ENCODE measurements at places on chromosomes 5 and 9. TPM values are rescaled to one million over a fixed set of nuclear protein-coding genes. Genes with fewer than 3 reads are reported as not detected.

DNA sequence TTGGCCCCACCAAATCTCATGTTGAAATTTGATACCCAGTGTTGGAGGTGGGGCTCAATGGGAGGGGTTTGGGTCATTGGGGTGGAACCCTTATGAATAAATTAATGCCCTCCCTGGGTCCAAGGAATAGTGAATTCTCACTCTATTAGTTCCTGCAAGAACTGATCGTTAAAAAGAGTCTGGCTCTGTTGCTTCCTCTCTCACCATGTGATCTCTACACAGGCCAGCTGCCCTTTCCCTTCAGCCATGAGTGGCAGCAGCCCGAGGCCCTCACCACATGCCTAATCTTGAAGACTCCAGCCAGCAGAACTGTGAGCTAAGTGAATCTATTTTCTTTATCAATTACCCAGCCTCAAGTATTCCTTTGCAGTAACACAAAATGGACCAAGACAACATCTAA is 106.0 kb downstream of the CAAP1 start:
- DNase-seq = no peak

GRCh38 chr9:123362856-123363255 is 6.9 kb downstream of the CRB2 start:
- no peak for DNase-seq

GRCh38 chr5:76278261-76278789 is 124.8 kb upstream of the IQGAP2 start:
- no peak for DNase-seq

The ANXA2R gene
- total RNA-seq = 1.8 TPM

The FCN1 gene
- total RNA-seq = 0.46 TPM

DNA sequence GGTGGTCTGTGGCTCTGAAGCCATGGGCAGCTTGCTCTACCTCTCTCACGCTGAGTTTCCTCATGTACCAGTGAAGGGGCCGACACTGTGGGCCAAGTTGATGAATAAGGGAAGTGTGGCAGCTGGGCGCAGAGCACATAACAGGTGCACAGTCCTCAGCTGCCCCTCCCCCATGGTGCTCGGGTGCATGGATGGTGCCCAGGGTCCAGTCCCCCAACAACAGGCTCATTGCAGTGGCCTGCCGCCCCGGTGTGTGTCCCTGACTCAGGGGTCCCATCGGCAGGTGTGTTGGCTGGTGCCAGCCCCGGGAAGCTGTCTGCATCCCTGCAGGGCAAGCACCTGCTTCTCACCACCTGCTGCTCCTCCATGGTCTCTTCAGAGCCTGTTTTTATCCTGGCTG is 36.6 kb downstream of the COL5A1 start:
- peak; percentile 16 for DNase-seq

GRCh38 chr5:33848554-33848953 is 43.2 kb downstream of the ADAMTS12 start:
- no peak for DNase-seq

- no peak for DNase-seq
Observed at GRCh38 chr5:148902478-148902877, 76.1 kb downstream of the ADRB2 start.

DNA sequence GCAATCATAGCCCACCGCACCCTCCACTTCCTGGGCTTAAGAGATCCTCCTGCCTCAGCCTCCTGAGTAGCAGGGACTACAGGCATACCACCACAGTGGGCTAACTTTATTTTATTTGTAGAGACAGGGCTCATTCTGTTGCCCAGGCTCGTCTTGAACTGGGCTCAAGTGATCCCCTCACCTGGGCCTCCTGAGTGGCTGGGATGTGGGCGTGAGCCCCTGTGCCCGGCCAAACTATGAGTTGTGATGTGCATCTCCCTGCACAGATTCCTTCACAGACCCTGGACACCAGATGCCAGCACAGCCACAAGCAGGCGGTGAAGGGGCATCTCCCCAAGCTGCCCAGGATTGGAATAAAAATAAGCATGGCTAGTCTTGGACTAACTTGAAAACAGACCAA is 244.9 kb upstream of the IRX1 start:
- no peak for DNase-seq

The PDZD2 gene
- total RNA-seq = 10.1 TPM

The CARTPT gene
- not detected for total RNA-seq

GRCh38 chr5:78543292-78543691 is 105.3 kb downstream of the LHFPL2 start:
- no peak for DNase-seq

DNA sequence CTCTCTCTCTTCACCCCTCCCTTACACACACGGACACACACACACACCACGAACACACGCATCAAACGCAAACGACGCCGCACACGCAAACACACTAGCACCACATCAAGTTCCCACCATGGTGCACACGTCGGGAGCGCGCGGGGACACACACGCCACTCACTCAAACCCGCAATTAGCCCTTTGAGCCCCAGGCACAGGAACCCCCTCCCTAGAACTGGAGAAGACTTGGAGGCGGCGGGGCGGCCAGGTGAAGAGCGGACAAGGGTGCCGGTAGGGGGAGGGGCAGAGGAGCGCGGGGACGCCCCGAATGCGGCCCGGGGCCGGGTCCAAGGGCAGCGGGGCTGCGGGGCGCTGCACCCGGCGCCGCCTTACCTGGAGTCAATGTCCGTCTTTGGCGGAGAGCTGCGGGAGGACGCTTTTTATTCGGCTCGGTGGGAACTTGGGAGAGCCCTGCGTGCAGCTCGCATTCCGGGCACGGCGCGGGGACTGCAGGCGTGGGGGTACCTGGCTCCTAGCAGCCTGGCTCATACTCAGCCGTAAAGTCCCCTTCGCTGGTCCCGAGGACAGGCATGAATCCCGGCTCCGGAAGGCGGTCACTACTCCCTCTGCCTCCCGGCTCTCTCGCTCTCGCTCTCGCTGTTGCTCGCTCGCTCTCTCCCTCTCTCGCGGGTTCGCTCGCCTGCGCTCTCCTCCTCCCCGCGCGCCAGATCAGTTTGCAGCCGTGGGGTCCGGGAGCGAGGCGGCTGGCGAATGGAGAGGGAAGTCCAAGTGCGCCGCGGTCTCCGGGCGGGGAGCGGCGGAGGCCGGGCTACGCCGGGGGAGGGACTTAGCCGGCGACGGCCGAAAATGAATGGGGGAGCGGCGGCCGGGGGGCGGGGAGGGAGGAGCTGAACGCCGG is at the start of gene BRINP1:
TSS of gene BRINP1 (minus strand) at position 755 of the 901 bp plus-strand sequence. CDS start 56,080 bp downstream, outside the sequence.
- no peak for DNase-seq

GRCh38 chr9:92138157-92138959 is 23.1 kb upstream of the SPTLC1 start:
- no peak for DNase-seq

DNA sequence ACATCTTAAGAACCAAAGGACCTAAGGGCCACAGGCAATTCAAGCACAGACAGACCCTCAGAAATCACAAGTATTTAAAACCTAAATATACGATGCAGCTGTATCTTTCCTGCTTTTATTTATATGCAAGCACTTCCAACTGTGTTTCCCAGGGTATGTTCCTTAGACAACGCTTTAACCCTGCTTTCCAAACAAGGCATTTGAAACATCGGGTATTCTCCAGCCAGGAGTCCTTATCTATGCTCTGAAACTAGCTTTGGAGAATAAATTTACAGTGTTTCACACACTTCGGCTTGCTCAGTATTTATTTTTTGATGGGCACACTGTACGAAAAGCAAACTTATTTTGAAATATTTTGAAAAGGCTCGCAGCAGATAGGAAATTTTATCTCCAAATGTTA is 13.5 kb downstream of the NR6A1 start:
- DNase-seq = no peak

The DRD1 gene
- 0.09 TPM for total RNA-seq

The SPINK7 gene
- not detected for total RNA-seq

The GOLM1 gene
- total RNA-seq = 333 TPM

DNA sequence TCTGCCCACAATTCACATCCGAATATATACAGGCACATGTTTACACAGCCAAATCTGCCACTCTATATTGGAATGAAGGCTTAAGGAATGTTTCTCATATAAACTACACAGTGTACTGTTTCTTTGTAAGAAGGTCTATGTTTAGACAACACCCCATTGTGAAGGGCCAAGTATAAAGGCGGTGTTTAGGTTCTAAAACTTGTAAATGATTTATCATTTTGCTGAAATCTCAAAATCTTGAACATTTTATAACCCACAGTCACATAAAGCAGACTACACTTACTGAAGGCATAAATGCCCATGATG is 94.0 kb downstream of the ZNF608 start:
- DNase-seq = no peak

The TRPM6 gene
- 45.9 TPM for total RNA-seq

GRCh38 chr5:151254556-151254955 is 1.6 kb downstream of the GM2A start:
- DNase-seq = no peak

GRCh38 chr5:143001764-143002351 is 231.7 kb downstream of the ARHGAP26 start:
- DNase-seq = no peak

GRCh38 chr5:168951356-168951755 is 349.6 kb downstream of the SLIT3 start:
- no peak for DNase-seq

The ITGA1 gene
- 207 TPM for total RNA-seq

The MINAR2 gene
- total RNA-seq = not detected

DNA sequence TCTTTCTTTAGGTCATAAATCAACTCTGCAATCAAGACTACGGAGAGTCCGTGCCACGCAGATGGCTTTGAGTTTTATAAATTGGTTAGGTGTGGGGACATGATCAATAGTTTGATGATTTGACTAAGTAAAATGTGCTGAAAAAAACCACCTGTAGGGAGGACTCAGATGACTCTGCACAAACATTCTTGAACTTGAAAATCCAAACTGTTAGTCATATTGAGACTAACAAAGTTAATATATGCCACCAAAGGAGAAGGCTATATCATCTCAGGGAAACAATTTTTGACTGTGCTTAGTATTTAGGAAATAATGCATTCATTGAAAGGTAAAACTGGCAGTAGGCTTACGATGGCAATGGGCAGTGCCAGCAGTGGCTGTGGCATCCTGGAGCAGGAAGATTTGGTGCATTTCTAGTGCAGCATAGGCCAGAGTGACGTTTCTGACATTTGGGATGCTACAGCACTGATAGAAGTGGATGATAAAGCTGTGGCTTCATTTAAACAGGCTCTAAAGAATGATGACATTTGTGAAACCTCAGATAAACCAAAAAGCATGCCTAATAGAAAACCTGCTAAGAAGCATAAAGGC is 291.1 kb downstream of the MLLT3 start:
- no peak for DNase-seq

The BARX1 gene
- not detected for total RNA-seq

- no peak for DNase-seq
Observed at GRCh38 chr9:96033896-96034295, 158.4 kb downstream of the ERCC6L2 start.

The PCDHGA7 gene
- 5.6 TPM for total RNA-seq

The ANKRD18A gene
- total RNA-seq = 15.9 TPM

GRCh38 chr5:14510880-14511279 is 70.7 kb upstream of the OTULINL start:
- no peak for DNase-seq

DNA sequence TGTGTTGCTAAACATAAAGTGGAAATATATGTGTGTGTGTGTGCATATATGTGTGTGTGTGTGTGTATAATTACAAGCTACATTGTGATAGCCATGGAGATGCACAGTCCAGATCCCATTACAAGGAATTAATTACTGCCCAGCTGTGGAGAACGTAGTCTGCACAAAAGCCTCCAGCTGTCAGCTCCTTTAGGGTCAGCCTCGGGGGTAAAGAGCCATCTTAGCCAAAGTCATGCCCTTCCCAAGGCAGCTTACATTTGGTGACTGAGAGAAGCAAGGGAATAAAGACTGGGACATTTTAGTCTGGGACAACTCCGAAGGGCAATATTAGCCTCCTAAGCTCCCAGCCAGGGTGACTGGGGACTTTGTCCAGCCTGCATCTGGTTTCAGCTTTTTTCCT is 21.9 kb upstream of the FOCAD start:
- no peak for DNase-seq

The TAF11L5 gene
- total RNA-seq = not detected

- no peak for DNase-seq
Observed at GRCh38 chr9:71721855-71722254, 46.5 kb downstream of the CEMIP2 start.

- DNase-seq = no peak
Observed at GRCh38 chr5:53211799-53212198, 102.2 kb upstream of the MOCS2 start.

The C8G gene
- 3.2 TPM for total RNA-seq

- DNase-seq = no peak
Observed at GRCh38 chr5:4048398-4048797, 452.8 kb downstream of the IRX1 start.

GRCh38 chr5:55324815-55325418 is 17.1 kb downstream of the MTREX start:
- no peak for DNase-seq

DNA sequence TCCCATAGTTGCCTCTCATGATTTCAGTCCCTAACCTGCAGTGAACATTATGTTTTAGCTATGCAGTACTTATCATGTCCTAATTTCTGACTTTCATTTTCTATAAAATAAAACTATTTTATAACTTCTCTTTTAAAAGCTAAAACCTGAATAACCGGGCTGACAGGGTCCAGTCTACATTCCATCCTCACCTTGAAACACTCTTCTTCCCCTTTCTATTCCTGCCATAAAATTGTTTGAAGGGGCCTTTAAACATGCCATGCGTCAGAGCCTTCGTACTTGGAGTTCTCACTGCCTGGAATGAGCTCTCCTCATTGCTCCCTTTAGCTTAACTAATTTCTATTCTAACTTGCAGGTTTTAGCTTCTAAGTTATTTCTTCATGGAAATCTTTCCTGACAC is 143.0 kb upstream of the PRLR start:
- no peak for DNase-seq

DNA sequence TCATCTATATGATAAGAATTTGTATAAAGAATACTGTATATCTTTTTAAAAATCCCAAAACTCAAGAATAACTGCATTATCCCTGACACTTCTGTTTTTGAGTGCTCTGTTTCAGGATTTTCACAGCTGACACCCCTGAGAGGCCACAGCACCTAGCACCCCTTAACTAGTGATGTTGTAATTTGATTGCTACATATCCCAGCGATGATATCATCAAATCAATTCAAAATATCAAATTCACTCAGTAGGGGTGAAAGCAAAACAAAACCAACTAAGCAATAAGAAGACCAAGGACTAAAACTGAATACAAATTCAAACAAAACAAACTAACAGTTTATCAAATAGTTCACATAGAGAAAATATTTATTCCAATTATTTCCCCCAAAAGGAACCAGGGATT is 184.3 kb downstream of the MCTP1 start:
- no peak for DNase-seq

The NSG2 gene
- total RNA-seq = 1.3 TPM

- DNase-seq = no peak
Observed at GRCh38 chr5:68046445-68046844, 169.1 kb upstream of the PIK3R1 start.

- no peak for DNase-seq
Observed at GRCh38 chr5:39758426-39758825, 333.6 kb upstream of the DAB2 start.

- DNase-seq = no peak
Observed at GRCh38 chr5:146081556-146081955, 23.8 kb downstream of the PLAC8L1 start.

The FOXD4L5 gene
- 0.29 TPM for total RNA-seq

GRCh38 chr5:91361055-91361701 is 21.9 kb downstream of the ARRDC3 start:
- no peak for DNase-seq

Data from mucosa of descending colon (tissue), 3 donors.